ENCODE measurements at places on chromosomes 13 and 19.

GRCh38 chr19:55441692-55442321, 1.3 kb downstream of the SHISA7 start:
- no peak for DNase-seq

DNA sequence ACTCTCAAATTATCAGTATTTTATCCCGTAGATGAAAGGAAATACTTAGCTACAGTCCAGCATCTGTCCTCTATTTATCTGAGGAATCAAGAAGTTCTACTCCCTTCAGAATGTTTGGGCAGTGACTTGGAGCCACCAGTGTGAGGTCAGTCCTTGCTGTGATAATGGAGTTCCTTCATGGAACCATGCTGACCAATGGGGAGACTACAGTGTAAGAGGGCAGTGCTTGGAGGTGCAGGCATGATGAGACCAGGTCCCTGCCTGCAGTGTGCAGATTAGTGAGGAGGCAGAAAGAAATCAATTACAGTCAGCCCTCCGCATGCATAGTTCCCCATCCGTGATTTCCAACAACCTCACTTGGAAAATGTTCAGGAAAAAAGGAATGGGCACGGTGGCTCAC, at the start of gene C19orf18:
TSS of gene C19orf18 (minus strand) at position 101 of the 400 bp plus-strand sequence. CDS start 102 bp downstream, outside the sequence.
- DNase-seq = no peak

DNA sequence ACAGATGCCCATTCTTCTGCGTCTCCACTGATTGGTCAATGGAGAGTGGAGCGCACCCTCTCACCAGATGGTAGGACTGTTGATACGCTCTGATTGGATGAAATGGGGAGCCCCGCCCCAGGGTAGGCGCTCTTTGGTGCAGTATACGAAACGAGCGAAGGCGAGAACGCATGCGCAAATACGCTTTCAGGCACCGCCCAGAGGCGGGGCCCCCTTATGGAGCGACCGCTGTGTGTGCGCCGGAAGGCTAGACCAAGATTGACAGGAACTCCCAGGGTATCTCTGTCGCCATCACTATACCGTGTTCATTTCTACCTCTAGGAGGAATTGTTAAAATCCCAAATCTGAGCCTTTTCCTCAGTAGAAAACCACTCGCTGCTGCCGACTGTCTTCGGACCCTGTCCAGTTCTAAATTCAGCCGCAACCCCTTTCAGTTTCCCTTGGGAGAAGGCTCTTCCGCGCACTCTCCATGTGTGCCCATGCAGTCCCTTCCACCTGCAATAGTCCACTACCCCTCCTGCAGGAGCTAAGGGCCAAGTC, 720 bp upstream of the HNRNPL start:
- peak; percentile 93 for DNase-seq

- DNase-seq = peak; percentile 41
Measured at GRCh38 chr19:19170053-19170872, at the start of gene MEF2B. TSS of gene MEF2B (minus strand) at chr19:19170263. CDS start at chr19:19150735, 19,528 bp downstream.

DNA sequence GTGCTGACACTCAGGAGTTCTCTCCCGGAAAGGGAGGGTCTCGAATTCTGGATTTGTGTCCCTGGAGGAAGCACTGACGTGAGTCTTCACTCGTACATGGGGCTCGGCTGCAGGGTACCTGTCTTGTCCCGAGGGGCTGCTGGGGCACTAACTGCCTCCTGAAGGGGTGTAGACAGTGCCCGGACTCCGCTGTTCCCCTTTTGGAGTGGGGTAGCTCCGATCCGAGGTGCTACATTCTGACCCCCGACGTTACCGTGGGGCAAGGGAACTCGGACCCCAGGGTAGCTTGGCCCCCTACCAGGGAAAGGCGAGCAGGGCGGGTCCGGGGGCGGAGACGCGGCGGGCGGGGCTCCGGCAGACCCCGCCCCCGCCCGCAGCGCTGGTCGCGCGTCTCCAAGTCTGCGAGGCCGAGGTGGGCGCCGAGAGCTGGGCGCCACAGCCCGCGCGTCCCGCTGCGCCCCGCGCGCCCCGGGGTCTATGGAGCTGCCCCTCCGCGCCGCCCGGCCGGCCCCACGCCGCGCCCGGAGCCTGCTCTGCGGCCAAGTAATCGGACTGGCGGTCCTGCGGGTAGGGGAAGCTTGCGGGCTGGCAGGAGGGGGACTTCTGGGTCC, at the start of gene NPAS1:
TSS of gene NPAS1 (plus strand) at position 407 of the 611 bp plus-strand sequence. CDS start 1,211 bp downstream, outside the sequence.
- no peak for DNase-seq

- DNase-seq = no peak
Measured at GRCh38 chr19:32358321-32358720, 12.9 kb downstream of the ZNF507 start.

GRCh38 chr19:7845390-7846154, 15.6 kb downstream of the EVI5L start:
- no peak for DNase-seq

- DNase-seq = no peak
Measured at GRCh38 chr13:102913914-102914313, 68.1 kb downstream of the ERCC5 start.

DNA sequence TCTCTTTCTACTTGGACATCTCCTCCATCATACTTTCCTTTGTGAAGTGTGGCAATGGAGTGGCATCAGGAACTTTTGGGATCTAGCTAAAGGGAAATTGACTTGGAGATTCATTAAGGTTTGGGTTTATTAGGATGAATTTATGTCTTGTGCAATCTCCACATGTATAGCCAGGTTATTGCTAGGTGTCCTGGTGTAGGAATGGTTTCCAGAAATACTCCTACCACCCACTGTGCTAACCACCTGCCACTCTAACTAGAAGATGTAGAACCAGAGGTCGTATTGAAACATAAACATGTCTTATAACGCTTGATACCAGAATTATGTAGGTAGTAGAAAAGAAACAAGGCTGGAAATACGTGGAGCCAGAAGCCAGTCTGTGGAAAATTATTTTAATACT, 38.1 kb upstream of the MED4 start:
- no peak for DNase-seq

DNA sequence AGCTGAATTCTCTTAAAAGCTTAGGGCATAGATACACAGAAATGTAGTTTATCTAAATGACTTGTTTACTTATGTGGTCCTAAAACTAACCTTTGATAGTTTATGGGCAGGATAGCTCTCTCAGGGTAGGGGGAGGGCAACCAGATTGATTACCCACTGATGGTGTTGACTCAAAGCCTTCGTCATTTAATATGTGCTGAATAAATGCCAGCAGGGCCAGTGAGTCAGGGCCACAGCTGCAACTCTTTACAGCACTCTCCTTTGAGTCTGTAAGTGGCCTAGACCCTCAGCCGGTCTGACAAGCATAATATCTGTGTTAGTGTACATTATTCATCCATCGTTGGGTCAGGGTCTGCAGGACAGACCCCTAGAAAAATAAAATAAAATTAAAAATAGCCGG, 128.5 kb downstream of the ZNF675 start:
- DNase-seq = no peak

DNA sequence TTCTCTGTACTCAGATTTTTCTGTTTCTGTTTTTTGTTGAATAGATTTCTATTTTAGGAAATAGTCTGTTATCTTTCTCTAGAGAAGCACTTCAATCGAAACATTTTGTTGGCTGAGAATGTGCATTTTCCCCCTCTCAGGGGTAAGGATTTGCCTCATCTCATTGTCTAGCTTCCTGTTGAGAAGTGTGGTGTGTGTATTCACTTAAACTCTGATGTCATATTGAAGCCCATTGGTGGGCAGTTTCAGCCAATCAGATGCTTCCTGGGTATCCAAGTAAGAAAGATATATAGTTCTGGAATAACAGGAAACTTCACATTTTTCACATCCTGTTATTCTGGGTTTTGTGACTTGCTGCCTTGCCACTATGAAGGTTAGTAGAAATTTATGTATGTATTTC, 87.6 kb downstream of the ARHGEF7 start:
- DNase-seq = no peak

DNA sequence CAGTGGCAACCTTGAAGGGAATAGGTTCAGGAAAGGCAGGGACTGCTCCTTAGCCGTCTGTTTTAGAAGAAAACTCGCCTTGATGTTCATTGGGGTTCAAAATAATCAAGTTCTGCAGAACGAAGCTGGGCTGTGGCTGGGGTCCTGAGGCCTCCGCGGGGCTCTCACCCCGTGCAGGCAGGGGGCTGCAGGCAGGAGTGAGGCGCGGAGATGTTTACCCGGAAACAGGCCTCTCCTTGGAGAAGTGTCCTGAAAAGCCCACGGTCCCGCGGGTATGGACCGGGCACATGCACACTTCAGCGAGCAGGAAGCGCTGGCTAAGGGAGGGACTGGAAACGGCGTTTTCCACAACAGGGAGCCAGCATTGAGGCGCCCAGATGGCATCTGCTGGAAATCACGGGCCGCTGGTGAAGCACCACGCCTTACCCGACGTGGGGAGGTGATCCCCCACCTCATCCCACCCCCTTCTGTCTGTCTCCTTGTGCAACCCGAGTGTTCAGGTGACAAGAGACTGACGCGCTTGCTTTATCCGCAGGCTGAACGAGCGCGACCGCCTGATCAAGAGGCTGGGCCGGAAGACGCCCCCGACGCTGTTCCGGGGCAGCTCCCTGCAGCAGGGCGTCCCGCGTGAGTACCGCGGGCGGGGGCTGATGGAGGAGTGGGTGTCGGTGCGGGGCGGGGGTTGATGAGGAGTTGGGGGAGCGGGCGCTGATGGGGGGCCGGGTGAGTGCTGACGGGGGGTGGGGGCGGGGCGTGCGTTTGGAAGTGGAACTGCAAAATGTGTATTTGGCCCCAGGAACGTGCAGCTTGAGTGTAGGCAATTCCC, 39.6 kb downstream of the SHISA2 start:
- peak; percentile 19 for DNase-seq

DNA sequence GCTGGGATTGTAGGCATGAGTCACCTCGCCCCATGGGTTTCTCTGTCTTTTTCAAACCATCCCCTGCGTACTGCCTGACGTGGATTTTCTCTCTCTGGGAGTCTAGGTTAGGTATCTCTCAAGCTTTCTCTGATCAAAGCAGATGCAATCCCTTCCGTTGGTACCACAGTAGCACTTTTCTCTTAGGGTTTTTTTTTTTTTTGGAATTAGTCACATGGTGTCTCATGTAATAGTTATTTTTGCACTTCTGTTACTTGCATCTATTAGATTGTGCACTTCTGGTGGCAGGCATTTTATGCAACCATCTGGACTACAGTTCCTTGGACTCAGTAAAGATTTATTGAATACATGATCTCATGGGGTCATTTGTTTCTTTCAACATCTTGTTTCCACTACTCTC, 72.1 kb downstream of the GPC6 start:
- DNase-seq = no peak

- DNase-seq = no peak
Measured at GRCh38 chr13:100826441-100826840, 151.8 kb upstream of the TMTC4 start.

All from stimulated activated CD4-positive, alpha-beta T cell treated with anti-CD3 and anti-CD28 coated beads, TNF-alpha, amount 100 ng/mL, for 1 hour (primary cell).